Activated CD8-positive, alpha-beta memory T cell treated with anti-CD3 and anti-CD28 coated beads for 4 hours (primary cell): ENCODE measurements at places on chromosomes 5 and 9.

DNA sequence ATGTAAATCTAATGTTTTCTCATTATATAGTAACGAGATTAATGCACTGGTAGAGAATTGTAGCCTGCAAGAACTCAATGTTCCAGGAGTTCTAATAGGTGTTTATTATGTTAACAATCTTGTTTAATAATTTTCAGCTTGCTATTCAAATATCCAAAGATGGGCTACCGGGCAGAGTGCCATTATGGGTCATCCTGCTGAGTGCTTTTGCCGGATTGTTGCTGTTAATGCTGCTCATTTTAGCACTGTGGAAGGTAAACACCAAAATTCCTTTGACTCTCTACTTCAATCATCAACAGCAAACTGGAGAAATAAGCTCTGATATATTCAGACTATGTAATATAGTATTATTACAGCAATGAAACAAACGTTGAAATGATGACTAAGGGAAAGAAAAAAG lies 41.9 kb upstream of the ITGA2 start:
- DNase-seq = no peak

DNA sequence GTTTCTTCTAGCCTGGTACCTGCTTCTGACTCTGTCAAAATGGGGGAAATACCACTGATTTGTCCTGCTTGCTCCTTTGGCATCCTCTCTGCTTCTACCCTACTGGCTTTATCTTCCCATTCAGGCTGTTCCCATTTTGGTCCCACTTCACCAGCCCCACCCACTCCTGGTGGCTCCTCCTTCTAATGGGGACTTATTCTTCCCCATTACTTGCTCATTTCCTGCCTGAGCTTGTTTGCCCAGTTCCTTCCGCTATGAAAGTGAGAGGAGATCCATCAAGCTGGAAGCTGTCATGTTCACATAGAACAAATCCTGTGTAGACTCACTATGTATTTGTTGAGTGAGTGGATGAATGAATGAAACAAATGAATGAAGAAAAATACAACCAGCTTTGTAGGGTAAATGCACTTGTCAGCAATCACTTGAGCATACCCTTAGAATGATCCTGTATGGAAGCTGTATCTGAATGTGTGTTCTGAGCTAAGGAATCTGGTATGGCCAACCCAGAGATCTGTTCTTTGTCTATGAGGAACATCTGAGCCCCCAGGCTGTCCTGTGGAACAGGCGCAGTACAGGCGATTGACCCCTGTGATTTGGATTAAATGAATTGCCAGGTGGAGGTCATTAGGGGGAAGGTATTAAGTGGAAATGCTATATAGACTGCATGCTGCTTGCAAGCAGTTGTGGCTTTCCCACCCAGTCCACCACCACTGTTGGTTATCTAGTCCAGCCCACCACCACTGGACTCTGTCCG lies 89.5 kb downstream of the APBA1 start:
- no peak for DNase-seq

GRCh38 chr5:155459889-155460500 lies 446.4 kb downstream of the KIF4B start:
- DNase-seq = no peak

GRCh38 chr5:55541056-55541635 lies 6.4 kb upstream of the PLPP1 start:
- DNase-seq = no peak

DNA sequence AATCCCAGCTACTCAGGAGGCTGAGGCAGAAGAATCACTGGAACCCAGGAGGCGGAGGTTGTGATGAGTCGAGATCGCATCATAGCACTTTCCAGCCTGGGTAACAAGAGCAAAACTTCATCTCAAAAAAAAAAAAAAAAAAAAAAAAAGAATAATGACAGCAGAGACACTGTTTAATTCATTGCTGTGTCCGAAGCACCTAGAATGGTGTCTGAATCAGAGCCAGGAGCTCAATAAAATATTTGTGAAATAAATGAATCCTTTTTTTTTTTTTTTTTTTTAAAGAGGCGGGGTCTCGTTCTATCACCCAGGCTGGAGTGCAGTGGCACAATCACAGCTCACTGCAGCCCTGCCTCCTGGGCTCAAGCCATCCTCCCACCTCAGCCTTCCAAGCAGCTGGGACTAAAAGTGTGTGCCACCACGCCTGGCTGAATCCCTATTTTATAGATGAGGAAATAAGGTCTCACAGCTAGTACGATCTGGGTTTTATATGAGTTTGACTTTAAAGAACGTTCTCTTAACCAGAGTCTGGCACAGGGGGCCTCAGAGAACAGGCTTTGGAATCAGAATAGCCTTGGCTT lies 47.8 kb downstream of the THOC3 start:
- no peak for DNase-seq

DNA sequence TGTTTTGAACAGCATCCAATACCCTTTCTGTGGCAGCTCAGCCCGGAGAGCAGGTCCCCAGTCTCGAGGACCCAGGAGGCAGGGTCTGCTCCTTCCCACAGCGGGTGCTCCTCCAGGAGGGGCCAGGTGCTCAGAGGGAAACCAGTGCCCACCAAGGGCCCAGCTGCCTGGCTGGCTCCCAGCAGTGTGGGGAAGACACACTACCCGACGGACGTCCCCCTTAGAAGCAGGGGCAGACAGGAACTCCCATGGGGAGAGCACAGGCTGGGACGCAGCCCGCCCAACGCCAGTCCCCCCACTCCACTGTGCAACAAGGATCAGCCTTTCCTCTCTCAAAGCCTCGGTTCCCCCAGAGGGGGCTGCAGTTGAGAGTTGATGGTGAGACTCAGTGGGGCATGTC lies 57.6 kb downstream of the ADAMTS2 start:
- no peak for DNase-seq

- DNase-seq = no peak
Measured at GRCh38 chr5:128315671-128316070, 222.4 kb downstream of the FBN2 start.

GRCh38 chr9:108486831-108487230 lies 369.0 kb downstream of the ACTL7B start:
- DNase-seq = no peak

DNA sequence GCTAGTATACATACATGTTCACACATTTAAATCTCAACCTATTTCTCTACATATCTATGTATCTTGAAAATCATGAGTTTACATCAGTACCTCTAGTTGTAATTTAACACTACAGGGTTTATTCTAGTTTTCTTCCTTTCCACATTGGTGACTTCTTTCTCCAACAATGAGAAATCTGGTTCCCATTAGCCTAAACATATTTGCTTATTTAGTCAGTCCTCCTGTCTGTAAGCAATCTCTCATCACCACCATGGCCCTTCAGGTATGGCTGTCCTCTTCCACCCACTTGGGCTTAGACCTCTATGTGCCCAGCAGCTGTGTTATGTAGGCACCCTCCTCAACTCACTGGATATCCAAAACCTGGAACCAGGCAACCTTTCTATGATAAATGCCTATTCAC lies 8.0 kb upstream of the SPATA31D1 start:
- no peak for DNase-seq

DNA sequence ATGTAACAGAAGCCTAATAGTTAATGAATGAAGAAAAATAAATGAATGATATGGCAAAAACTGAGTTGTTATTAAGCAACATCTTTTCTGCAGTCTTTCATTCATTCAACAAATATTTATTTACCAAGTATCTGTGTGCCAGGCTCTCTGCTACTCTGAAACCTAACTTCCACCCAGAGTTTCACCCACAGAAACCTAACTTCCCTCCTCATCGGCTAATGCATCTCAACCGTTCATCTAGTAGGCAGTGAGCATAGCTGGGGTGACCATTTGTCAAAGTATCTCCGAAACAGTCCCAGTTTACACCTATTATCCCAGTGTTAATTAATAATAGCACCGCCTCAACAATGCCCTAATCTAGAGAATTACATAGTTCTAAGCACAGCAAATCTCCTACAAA lies 1.5 kb downstream of the TTC39B start:
- no peak for DNase-seq

DNA sequence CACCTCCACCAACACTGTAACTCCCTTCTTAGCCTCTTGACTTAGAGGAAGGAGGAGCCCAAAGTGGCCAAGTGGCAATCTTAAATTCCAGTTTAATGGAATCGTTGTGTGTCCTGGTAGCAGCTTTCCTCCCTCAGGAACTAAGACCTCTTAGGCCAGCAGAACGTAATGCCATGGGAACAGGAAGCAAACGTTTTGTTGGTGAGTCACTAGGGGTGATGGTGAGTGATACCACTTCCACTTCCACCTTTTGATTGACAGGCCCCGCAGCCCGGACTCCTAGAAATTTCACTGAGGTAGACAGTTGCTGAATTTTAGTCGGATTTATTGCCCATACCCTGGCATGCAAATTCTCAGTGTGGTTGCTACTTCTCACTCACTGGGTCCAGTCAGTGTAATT lies 94.2 kb upstream of the FBN2 start:
- DNase-seq = no peak

- no peak for DNase-seq
Measured at GRCh38 chr5:96788112-96788749, 19.5 kb downstream of the ERAP1 start.

DNA sequence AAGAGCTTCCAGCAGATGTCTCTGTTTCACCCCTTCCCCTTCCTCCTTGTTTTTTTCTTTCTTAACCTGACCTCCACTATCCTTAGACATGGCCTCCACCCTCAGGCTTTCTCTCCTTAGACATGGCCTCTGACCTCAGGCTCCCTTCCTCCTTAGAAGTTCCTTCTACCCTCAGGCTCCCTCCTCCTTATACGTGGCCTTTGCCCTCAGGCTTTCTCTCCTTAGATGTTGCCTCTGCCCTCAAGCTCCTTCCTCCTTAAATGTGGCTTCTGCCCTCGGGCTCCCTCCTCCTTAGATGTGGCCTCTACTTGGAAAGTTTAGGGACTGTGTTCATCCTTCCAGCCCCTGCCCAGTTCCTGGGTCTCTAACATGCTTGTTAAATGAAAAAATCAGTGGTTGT lies 180.4 kb upstream of the S1PR3 start:
- no peak for DNase-seq

- no peak for DNase-seq
Measured at GRCh38 chr5:57202811-57203210, 29.0 kb downstream of the GPBP1 start.

GRCh38 chr5:14251733-14252132 lies 108.6 kb downstream of the TRIO start:
- DNase-seq = no peak

DNA sequence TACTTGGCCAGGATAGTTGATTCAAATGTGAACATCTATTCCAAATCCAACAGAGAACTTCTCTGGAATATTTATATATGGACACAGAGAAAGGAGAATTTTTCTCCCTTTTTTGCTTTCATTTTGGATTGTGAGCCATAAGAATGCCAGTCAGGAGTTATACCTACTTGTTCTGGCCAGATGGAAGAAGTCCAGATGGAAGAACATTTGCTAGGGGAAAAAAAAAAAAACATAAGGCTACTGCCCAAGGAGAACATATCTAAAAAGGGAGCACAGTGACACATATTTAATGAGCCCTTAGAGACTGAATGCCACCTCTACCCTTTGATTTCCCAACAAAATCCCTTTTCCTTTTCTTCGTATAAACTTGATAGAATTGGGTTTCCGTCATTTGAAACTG lies 61.7 kb upstream of the PPP2R2B start:
- no peak for DNase-seq

DNA sequence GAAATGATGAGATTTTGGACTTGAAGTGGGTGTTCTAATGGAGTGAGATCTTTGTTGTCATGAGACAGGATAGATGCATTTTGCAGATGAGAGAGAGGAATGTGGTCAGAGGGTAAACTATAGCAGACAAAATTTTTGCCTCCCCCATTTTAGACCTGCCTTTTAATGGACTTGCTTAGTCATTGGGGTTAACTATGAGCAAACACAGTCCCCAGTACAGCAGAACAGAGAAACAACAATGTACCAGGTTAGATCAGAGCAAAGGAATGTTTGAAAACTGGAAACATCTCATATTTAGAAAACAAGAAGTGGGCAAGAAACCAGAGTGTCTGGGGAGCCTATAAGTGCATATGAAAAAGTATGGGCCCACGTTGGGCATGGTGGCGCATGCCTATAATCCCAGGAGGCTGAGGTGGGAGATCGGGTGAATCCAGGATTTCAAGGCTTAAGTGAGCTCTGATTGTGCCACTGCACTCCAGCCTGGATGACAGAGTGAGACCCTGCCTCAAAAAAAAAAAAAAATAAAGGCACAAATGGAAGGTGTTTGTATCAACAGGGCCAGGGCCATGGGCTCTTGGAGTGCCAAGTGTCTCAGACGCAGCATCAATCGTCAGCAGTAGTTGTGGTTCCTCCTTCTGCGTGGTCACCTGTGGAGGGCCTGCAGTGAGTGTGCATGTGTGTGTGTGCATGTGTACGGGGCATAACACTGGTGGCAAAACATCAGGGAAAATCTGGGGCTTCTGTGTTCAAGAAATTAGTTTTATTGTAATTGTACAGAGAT lies 214.4 kb upstream of the S1PR3 start:
- no peak for DNase-seq

- DNase-seq = no peak
Measured at GRCh38 chr5:180070756-180071530, 616 bp downstream of the RNF130 start.

DNA sequence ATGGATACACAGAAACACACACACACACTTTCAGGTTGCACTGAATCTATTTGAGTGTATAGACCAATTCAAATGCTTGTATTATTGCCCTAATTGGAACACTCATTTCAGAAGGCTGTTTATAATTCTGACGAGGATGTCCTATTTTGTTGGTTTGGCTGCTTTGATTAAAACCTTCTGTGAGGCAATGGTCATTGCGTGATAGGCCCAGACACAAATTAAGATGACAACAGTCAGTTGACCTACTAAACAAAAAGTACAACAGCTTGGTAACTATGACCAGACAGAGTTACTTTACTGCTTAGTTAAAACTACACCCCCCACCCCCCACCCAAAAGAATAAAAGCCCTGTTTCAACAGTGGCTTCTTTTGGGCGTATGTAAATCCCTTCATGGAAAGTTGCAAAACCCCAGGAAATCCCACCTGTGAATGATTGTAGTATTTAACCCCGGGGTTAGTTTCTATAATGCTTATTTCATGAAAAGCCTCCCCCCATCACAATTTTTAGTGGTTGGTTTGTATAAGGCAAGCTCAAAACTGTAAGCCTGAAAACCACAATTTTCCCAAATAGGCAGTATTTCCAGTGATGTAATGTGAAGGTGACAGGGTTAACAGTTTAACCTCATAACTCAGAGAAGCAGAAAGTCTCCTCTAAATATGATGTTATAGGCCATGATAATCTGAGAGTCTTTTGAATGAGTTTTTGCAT lies 340.8 kb downstream of the FGF10 start:
- no peak for DNase-seq
